ENCODE measurements at places on chromosomes 11 and 22. TPM values are rescaled to one million over a fixed set of nuclear protein-coding genes. Genes with fewer than 3 reads are reported as not detected.

The WBP2NL gene
- 1.1 TPM for polyA plus RNA-seq

The POU2AF2 gene
- polyA plus RNA-seq: not detected

DNA sequence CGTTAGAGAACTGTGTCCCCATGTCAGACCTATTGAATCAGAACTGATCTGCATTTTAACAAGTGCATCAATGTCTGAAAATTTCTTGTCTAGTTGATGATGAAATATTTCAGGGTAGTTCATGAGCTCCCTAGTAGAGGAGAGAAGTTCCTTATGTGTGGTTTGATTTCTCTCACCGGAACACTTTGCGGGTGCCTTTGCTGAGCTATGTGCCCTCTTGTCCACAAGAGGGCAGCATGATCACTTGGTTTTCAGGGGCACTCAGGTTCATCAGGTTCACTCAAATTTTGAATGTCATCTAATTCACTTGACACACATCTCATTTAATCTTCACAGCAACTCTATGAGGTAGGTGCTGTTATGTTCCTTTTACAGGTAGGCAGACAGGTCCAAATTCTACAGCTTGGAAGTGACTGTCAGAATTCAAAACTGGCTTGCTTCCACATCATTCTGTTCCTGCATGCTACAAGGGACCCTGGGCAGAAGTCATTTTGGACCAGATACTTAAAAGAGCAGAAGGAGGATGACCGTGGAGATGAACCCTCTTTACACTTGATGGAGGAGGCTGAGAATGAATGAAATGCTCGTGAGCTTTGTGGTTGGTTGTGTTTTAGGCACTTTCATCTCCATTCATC, 55.6 kb downstream of the P4HA3 start:
- peak; percentile 66 for DNase-seq

- no peak for DNase-seq
Observed at GRCh38 chr11:121282386-121282785, 10.2 kb upstream of the SC5D start.

The SLC22A8 gene
- not detected for polyA plus RNA-seq

The PHOX2A gene
- 0.21 TPM for polyA plus RNA-seq

DNA sequence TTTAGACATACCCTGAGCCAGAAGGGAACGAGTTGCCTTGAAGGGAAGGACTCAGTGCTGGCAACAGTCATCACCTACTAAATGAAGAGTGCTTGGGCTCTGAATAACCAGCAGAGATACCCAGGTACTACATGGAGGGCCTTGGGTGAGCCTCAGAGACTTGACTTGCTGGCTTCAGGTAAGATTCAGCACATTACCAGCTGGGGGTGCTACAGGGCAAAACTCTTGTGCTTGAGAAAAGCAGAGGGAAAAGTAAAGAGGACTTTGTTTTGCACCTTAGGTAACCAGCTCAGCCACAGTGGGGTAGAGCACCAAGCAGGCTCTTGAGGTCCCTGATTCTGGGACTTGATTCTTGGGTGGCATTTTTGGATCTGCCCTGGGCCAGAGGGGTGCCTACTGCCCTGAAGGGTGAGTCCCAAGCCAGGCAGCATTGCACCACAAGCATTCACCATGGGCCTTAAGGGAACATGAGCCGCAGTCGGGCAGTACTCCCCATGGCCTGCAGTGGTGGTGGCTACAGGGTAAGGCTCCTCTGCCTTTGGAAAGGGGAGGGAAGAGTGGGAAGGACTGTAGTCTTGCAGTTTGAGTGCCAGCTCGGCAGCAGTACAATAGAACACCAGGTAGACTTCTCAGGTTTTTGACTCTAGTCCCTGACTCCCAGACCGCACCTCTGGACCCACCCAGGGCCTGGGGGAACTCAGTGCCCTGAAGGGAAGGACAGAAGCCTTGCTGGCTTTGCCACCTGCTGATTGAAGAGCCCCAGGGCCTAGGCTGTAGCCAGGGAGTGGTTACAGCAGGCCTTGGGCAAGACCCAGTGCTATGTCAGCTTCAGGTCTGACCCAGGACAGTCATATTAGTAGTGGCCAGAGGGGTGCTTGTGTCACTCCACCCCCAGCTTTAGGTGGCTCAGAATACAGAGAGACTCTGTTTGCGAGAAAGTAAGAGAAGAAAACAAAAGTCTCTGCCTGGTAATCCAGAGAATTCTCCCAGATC, 22.7 kb upstream of the PLEKHA7 start:
- DNase-seq: no peak

The E2F8 gene
- polyA plus RNA-seq: 19.8 TPM

DNA sequence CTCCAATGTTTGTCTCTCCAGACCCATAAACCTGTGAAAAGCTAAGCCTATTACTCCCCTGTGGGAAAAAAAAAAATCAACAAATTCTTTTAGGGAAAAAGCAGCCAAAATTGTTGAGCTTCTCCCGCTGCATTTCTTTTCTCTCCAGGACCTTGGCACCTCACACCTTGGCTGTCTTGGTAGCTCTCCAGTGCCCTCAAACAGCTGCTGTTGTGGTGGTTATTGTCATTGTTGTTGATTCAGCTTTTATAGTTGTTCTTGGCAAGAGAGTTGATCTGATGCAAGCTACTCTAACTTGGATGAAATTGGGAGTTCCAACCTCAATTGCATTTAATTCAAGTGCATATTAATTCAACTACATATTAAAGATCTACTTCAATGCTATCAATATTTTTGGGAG, 516.9 kb upstream of the LARGE1 start:
- DNase-seq: no peak

- no peak for DNase-seq
Observed at GRCh38 chr11:443542-444199, 1.9 kb upstream of the ANO9 start.

The ACTN3 gene
- 141 TPM for polyA plus RNA-seq

DNA sequence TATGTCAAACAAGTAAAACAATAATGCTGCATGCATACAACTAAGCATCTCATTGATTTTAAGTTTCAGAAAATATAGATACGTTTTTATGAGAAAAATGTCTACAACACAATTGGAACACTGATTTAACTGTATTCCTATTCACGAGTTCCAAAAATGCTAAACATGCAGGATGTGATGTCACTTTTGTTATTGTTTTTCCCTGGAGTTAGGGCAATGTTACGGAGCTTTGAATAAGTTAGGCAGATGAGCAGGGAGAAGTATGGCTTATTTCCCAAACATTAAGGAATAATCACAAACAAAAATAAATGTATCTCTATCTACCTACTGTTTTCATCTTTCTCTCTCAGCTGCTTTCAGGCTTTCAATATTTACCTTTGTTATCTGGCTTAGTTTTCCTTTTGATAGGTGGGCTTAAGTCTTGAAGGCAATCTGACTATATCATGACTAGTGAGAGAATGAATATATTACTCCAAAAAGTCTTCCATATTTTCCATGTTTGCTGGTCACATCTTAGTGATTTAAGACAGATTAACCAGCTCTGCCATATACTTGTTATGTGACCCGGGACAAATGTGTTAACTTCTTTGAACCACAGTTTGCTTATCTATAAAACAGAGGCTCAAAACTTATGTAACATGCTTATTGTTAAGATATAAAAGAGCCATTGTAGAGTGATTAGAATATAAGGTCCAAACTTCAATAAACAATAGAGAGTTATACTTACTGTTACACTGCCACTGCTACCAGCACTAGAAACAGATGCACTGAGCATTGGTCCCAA, 854.4 kb upstream of the CCDC90B start:
- DNase-seq: no peak

DNA sequence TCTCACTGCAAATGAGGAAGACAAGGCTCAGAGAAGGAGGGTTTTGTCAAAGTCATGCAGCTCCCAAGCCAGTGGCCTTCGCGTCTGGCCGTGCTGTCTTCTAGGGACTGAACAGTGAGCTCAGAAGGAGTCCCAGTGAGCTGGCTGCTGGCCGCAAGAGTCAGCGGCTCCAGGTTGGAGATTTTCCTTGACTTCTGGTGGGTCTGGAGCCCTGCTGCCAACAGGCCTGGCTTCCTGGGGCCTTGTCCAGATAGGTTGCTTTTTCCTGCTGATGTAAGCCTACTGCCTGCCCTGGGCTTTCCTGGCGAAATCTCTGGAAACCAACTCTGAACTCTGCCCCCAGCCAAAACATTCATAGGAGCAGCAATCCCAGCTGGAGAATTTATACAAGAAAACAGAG, 272.7 kb upstream of the CADM1 start:
- no peak for DNase-seq

GRCh38 chr11:100910808-100911207, 218.8 kb downstream of the PGR start:
- DNase-seq: no peak

- no peak for DNase-seq
Observed at GRCh38 chr11:94310191-94310875, 6.0 kb downstream of the IZUMO1R start.

DNA sequence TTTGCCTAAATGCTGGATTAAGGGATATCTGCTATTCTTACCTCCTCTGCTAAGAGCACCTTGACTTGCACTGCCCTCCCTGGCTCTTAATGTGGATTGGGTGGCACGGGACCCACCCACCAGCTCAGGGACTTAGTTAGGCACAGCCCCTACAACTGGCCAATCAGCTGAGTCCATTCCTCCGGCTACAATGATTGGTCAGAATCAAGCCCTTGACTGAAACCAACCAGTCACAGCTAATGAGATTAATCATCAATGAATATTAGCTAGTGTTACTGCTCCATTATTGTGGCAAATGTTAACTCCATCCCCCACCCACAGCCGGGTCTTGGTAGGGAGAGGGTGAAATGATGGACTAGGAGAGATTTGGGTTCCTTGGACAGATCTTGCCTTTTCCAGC, 328.0 kb downstream of the MN1 start:
- DNase-seq: no peak

DNA sequence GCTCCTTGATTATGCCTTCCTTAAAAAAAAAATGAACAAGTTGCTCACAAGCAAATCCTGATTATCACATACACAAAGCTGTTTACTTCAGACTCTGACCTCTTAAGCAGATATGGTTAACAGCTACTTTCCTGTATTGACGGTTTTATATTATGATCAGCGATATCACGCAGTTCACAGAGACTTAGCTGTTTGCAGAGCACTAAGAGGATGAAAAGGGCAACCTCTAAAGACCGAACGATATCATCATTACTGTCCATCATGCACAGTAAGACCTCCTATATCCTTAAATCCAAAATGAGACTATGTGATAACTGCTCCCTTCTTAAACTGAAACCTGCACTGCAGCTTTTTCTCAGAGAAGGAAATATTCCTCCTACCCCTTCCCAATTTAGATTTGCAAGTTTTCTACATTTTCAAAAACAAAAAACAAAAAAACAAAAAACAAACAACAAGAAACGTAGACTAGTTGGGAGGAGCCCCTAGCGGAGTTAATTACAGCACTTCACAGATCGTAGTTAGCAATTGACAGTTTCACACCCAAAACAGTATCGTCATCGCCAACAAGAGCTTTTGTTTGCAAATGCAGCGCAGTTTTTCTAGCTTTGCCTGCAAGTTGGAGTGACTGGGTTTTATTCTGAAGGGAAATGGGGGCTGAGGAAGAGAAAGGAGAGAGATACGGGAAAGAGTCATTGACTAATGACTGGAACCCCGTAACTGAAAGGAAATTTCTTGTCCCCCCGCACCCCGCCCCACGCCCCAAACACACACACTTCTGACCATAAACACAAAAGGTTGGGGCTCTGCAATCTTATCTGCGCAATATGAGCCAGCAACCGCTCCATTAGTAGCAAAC, 1.2 kb downstream of the DDX6 start:
- DNase-seq: peak; percentile 23

The MIOX gene
- not detected for polyA plus RNA-seq

- no peak for DNase-seq
Observed at GRCh38 chr11:3224401-3225057, 5.9 kb upstream of the MRGPRG start.

The RBM4B gene
- 38.0 TPM for polyA plus RNA-seq

GRCh38 chr11:27287205-27287604, 75.8 kb downstream of the CCDC34 start:
- no peak for DNase-seq

DNA sequence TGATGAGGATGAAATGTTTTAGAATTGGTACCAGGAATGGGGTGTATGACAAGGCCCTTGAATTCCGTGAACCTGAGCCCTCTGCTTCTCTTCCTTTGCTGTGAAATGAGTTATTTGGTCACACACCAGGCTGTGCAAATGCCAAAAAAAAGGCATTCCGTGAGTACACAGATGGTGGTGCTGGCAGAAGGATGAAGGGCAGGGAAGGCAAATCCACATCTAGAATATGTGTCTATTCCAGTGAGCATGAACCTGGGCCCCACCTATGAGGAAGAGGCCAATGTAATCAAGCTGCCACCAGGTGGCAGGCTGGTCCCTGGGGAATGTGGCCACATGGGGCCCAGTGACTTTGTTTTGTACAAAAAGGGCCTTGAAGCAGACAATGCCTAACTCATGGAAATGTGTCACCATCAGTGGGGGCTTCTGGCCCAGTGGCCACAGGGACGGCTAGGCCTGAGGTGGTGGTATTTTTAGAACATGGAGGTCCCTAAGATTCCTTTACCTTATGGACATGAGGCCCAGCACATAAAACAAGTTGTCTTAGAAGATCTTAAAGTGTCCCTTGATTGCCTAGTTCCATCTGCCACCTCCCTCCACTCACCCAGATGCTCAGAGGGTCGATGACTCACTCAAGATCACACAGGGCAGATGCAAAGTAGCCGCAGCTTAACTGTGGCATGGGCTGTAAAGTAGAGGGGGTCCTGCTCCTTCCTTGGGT, 3.9 kb upstream of the RNF215 start:
- DNase-seq: no peak

- no peak for DNase-seq
Observed at GRCh38 chr22:23673826-23674690, 16.8 kb upstream of the RGL4 start.

DNA sequence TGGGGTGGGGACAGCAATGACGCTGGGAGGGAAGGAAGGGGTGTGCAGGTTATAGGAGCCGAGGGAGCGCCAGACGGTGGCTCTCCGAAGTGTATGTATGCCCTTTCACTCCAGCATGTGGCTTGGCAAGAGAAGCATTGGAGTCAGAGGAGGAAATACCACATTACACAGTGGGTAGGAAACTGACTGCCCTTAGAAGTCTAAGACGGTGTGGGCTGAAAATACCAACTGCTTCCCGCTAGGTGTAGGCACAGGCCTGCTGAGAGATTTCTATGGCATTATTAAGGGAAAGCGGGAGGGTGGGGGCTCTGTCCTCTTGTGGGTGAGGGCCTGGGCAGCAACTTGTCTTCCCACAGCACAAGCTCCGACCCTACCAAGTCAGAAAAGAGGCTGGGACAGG, 44.7 kb downstream of the CACNG2 start:
- DNase-seq: no peak

- DNase-seq: no peak
Observed at GRCh38 chr11:23976426-23976825, 520.4 kb upstream of the LUZP2 start.

The OR4X2 gene
- polyA plus RNA-seq: not detected

- peak; percentile 68 for DNase-seq
Observed at GRCh38 chr11:123560006-123560405, 94.4 kb downstream of the SCN3B start.

The KCNJ1 gene
- 0.14 TPM for polyA plus RNA-seq

GRCh38 chr22:50730941-50731661, 6.9 kb upstream of the ACR start:
- no peak for DNase-seq

DNA sequence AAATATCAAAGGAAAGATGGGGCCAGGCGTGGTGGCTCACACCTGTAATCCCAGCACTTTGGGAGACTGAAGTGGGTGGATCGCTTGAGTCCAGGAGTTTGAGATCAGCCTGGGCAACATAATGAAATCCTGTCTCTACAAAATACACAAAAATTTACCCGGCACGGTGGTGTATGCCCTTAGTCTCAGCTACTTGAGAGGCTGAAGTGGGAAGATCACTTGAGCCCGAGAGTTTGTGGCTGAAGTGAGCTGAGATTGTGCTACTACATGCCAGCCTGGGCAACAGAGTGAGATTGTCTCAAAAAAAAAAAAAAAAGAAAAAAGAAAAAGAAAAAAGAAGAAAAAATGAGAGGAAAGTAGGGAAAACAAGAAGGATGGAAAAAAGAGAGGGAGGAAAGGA, 3.8 kb upstream of the TRIM6 start:
- no peak for DNase-seq
